ENCODE measurements at places on chromosomes 2 and 18.

DNA sequence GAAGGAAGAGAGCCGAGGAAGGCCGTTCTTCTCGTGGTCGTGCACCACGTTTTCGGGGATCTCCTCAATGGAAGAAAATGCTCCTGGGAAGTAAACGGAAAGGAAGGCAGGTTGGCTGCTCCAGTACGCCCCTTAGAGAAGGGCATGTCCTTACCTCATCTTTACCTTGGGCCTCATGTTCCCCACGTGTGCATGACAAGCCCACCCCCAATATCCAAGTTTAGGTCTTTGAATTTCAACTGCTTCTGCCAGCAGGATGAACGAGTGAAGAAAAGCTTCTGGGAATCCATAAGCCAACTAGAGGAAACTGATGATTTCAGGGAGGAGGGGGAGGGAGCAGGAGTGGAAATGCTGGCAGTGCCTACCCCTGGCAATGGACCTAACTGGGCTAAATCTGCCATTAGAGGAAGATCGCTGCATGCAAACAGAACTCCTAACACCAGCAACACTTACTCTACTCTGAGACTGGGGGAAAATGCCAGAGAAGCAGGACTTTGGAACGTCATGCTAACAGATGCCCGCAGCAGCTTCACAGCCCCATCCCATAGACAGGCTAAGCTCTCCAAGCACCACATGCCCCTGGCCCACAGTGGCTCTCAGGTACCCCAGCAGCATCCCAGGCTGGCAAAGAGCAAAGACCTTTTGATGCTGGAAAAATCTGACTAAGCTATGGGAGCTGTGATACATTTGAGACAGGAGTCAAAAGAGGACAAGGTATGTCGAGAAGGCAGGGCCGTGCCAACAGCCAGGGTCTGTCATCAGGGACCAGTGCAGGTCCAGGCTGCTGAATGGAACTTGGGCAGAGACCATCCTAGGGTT, 21.7 kb downstream of the CHST10 start:
- no peak for DNase-seq

- DNase-seq, result peak; percentile 14
Measured at GRCh38 chr2:62698653-62699052, 6.9 kb upstream of the EHBP1 start.

DNA sequence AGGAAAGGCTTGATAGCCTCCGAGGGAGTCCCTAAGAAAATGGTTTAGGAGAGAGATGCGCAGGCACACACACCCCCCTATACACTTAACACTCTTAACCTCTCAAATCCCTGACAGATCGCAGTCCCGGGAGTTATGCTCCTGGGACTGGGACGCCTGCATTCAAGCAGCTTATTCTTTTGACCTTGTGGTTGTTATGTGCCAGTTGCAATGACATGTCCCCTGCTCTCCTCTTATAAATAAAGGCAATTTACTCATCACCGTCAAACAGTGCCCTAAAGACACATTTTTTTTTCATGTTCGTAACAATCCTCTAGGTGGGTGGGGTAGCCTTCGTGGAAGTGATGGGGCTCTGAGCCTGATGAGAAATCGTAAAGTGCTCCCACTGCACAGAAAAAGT, 162.2 kb downstream of the LRRC30 start:
- no peak for DNase-seq

- no peak for DNase-seq
Measured at GRCh38 chr2:206435742-206436141, 7.6 kb upstream of the ADAM23 start.

DNA sequence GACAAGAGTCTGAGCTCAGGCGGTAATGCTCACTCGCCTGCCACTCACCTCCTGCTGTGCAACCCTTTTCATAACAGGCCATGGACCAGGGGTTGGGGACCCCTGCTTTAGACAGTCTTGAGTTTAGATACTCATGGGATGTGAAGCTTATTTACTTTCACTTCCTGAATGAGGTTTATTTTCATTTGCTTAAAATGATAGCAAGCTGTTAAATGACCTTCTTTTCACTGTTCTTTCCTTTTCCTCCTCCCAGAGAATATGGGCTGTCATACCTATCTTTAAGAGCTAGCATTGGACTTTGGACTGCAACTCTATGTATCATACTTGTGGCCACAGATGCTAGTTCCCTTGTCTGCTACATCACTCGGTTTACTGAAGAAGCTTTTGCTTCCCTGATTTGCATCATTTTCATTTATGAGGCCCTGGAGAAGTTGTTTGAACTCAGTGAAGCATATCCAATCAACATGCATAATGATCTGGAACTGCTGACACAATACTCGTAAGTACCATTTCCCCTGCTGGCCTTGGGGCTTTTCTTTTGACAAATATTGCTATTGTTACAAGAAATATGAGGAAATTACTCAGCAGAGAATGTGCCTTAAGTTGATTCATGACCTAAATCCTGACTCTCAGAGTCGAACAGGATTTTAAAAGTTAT, 168.5 kb downstream of the DPP4 start:
- DNase-seq, result peak; percentile 71

DNA sequence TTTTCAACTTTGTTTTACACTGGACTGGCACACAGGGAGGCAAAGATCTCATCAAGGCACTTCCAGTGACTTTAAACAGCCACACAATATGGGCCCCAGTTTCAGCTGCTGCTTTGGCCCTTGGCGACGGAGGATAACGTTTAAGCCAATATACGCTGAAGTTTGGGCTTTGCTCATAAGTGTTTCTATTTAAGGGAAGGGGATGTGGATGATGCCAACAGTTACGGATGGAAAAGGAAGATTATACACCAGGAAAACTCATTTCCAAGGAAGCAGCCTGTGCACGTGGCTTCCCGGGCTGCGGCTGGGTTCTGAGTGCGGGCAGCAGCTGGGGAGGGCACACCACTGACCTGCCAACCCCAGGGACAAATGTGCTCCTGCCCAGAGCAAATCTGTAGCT, 151.1 kb downstream of the SH3BP4 start:
- DNase-seq, result no peak

DNA sequence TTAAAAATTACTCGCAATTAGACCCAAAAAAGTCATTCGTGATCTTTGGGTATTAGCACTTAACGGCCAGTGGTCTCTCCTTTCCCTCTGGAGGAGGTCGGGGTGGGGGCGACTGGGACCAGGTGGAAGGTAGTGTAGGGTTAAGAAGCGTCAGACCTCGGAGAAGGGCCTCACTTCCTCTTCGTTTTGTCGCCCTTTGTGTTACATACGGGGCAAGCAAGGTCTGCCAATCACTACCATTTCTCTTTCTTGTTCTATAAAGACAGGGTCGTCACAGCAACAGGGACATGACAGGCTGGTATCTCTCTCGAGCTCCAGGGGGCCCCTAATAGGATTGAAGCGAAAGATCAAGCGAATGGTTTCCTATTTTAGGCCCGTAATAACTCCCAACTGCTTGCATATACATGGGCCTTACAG, 136.6 kb downstream of the INSIG2 start:
- no peak for DNase-seq

DNA sequence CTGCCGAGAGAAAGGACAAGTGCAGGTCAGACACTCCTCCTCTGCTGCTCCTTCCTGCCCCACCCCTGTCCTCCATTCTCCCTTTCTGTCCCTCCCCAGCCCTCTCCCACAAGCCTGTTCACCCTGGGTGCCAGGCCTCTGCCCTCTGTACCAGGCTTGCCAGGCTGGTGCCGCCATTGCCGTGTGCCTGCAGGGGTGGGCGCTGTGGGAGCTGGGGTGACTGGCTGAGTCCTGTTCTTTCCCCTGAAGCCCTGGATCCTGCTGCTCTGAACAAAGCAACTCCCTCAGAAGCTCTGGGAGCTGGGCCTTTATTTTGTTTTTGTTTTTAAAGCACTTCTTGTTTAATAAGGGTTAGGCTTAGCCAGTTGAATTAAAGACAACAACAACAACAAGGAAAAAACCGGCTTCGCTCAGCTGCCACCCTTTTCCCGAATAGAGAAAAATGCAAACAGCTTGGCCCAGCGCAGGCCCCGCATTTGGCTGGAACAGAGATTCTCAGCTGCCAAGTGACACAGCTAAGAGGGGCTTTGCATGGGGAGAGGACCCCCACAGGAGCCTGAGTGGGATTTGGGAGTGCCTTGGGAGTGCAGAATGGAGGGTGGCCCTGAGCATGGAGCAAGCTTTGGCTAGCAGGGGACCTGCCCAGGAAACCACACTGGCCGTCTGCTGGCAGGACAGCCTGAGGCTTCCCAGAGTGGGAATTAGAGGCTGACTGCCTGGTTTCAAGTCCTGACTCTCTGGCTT, 9.1 kb downstream of the PCARE start:
- peak; percentile 39 for DNase-seq

GRCh38 chr2:2660789-2661355, 329.8 kb upstream of the MYT1L start:
- no peak for DNase-seq

DNA sequence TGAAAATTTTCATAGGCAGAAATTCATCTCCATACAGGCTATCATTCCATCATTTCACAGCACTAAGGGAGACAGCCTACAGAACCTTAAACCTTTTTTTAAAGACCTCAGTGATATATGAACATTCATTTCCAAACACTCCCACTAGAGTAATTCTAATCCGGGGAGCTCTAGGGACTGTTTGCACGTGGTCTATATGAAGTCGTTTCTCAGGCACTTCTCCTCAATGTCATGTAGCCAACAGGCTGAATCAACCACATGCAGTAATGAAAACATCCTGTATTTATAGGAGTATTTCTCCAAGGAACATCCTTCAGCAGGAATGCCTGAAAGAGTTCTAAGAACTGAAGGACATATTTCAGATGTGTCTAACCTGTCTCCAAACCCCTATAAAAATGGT, 97.3 kb upstream of the CREB1 start:
- DNase-seq, result no peak

DNA sequence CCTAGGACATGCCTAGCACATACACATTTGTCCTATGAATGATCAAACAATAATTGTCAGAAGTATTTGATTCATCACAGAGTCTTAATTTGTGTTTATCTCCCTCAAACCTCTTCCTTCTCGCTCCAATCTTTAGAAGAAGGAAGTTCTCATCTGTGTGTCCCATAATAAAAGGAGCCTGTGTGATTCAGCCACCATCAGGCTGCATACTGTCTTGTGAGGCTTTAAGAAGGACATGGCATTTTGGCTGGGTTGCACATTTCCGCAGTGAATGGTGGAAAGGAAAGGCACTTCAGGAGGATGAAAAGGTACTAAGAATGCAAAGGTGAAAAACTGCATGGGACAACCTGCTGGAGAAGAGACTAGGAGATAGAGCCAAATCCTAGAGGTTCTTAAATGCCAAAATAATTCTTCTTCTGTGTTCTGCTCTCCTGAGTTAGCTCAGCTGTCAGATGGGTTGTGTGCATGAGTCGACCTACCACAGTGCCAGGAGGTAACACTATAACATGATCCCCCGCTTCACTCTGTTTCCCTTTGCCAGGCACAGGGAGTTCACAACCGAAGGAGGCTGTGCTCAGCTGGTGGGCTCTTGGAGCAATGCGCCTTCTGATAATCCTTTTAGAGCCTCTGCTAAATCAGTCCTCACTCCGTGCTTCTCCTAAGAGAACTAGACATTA, 120.1 kb downstream of the IRS1 start:
- no peak for DNase-seq

GRCh38 chr18:8424481-8424880, 184.8 kb upstream of the RAB12 start:
- DNase-seq, result no peak

- no peak for DNase-seq
Measured at GRCh38 chr2:126910637-126911036, 11.9 kb downstream of the TEX51 start.

DNA sequence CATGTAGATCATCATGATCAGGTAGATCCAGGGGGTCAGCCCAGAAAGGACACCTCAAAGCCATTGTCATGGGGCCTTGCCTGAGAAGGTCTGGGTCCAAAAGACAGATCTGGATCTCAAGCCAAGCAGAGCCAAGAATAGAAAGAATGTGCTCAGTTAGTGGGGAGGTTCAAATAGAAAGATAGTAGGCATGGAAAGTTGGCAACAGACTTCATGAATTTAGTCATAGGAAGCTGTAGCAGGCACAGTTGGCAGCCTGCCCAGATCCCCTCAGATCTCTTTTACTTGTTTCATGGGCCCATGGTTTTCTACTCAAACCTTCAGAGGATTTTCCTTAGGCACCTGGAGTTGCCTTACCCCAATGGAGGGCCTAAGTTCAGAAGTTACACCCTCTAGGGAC, 767.0 kb downstream of the SLC4A3 start:
- DNase-seq, result peak; percentile 57

DNA sequence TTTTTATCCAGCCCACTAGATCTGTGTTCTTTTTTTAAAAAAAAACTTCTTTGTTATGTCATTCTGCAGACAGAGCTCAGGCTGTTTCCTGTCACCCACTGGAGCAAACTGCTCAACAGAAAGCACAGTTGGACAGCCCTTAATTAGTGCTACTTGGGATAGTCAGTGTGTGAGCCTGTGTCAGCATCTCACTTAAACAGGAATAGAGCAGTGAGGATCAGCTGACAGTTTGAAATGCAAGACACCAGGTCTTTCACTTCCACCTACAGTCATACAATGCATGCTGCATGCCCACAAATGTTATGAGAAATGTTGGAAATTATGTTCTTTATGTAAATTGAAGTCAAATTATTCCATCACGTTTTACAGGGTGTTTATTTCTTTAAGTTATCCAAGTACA, 174.9 kb downstream of the NR4A2 start:
- no peak for DNase-seq

- no peak for DNase-seq
Measured at GRCh38 chr2:36528274-36528673, 69.7 kb downstream of the FEZ2 start.

GRCh38 chr2:27993402-27993787, 102.9 kb downstream of the BABAM2 start:
- peak; percentile 59 for DNase-seq

DNA sequence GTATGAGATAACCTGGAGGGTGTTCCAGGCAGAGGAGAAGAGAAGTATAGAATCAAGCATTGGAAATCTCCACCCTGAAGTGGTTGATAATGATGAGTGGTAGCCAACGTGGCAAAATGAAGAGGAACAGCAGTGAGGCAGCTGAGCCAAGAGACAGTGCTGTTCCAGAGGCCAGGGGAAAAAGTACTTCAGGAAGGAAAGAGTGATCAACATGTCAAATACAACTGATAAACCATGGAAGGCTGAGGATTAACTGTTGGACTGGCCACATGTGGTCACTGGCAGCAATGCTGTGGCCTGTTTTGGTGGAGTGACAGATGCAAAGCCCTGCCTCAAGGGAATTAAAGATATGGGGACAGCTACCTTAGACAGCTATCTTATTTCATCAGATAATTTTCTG, 51.9 kb upstream of the RMP24 start:
- no peak for DNase-seq

DNA sequence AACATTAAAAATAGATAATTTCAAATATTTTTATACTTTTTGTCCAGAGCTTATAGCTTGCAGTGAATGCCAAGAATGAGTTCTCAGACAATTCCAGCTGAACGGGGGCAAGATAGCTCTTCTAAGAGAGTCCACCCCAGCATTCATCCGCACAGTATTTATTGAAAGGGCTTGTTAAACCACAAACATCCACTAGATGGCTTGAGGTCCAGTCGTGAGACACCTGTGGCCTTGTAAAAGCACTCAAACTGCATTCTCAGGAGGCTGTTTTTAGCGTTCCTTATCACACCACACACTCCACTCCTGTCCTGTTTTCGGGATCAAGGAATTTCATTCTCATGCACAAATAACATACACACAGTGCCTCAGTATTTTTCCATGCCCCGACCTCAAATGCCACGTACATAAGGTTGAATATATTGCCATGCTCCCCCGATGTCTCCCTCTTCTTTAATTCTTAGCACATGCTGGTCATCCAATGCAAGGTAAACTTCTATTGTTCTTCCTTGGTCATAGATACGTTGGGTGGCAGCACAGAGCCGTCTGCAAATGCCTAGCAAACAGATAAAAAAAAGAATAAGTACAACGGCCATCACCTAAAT, 47.4 kb downstream of the DNAJC10 start:
- DNase-seq, result peak; percentile 48
